ENCODE measurements at places on chromosomes 16 and 17.

- no peak for DNase-seq
Observed at GRCh38 chr16:27320261-27321012, 6.7 kb downstream of the IL4R start.

GRCh38 chr17:61658183-61658582, 67.2 kb upstream of the NACA2 start:
- no peak for DNase-seq

GRCh38 chr16:24838554-24839266, 7.1 kb upstream of the SLC5A11 start:
- no peak for DNase-seq

GRCh38 chr16:81432937-81433557, 11.6 kb upstream of the CMIP start:
- no peak for DNase-seq

DNA sequence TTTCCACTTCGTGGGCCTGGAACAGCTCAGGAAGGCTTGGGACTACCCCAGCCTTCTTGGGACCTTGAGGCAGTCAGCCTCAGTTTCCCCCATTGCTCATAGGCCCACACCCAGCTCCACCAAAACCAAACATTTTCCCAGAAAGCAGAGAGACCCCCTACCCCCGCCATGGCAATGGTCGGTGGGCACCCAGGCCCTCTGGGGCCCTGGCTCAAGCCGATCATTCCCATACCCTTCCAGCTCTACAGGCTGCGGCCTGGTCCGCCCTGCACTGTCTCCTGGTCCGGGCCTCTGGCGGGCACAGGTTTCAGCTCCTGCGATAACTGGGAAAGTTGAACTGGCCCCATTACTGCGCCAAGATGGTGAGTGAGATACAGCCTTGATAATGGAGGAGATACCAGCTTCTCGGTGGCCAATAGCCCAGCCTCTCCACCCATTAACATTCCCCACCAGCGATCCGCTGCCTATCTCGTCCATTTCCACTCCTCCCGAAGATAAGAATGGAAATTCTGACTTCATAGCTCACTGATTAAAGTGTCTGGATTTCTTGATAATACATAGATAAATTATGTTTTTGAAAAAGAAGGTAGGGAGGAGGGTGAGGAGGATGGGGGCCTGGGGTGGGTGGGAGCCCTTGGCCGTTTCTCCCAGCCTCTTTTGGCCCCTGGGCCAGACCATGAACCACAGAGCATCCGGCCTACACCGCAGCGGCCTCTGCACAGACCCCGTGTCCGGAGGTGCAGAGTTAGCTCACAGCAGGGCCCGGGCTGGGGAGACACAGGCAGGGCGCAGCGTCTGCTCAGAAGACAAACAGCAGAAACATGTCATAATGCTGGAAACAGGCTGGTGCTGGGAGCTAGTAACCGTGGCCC, 11.6 kb downstream of the ZFPM1 start:
- DNase-seq, result no peak

DNA sequence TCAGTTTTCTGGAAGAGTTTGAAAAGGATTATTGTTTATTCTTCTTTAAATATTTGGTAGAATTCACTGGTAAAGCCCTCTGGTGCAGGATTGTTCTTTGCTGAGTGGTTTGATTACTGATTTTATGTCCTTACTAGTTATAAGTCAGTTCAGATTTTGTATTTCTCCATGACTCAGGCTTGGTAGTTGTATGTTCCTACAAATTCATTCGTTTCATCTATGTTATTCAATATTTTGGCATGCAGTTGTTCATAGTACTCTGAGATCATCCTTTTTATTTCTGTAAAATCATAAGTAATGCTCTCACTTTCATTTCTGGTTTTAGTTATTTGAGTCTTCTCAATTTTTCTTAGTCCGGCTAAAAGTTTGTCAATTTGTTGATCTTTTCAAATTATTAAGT, 58.1 kb upstream of the CRYM start:
- DNase-seq, result no peak

GRCh38 chr17:51486091-51486490, 225.7 kb downstream of the UTP18 start:
- no peak for DNase-seq

- no peak for DNase-seq
Observed at GRCh38 chr17:5668557-5669138, 84.3 kb upstream of the NLRP1 start.

DNA sequence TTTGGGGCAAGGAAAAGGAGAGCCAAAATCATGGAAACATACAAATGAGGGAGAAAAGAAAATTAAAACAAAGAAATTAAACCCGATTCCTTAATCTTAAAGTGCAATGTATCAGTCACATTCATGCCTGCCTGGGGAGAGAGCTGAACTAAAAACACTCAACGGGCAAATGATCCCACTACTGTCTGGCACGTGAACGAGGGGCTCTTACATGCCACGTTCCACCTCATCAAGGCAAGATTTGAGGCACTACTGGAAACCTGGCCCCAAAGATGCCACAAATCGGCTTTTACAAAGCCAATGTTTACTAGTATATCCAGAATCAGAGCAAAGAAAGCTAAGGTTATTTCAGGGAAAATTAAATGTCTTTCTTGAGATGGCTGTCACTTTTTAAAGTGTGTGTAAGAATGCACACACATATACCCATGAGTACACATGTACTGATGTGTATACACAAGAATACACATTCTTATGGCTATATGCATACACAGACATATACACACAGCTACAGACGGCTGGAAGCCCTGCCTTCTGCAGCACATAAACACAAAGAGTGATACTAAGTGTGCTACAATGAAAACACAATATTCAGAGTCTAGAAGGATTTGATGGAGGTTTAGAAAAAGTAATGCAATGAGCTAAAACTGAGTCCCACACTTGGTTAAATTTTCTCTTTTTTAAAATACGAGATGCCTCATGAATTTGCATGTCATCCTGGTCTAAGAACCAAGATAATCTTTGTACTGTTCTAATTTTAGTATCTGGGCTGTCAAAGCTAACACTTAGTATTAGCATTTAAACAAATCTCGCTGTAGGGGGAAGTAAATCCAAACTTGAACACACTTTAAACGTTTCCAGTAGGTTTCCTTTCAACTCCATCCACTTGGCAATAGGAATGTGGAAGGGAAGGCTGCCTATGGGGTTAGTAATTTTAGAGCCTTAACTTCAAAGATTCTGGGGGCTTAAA, 85.8 kb downstream of the CYTH1 start:
- DNase-seq, result no peak

DNA sequence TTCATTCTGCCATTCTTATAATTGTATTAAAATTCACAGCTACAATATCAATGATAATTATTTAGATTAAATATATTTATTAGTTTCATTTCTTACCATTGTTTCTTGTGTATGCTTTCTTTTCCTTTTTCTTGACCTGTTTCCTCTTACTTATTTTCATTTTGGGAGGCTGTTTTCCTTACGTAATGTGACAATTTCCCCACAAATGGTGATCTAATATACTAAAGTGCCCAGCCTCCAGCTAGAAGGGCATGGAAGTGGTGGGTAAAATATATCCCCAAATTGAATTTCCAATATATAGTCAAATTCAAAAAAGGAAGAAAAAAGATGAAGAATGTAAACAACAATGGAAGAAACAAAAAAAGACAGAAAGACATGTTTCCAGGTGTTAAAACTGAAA, 1.5 kb upstream of the ABCA6 start:
- DNase-seq, result no peak

GRCh38 chr16:11312718-11313492, 31.8 kb upstream of the PRM1 start:
- peak; percentile 51 for DNase-seq

DNA sequence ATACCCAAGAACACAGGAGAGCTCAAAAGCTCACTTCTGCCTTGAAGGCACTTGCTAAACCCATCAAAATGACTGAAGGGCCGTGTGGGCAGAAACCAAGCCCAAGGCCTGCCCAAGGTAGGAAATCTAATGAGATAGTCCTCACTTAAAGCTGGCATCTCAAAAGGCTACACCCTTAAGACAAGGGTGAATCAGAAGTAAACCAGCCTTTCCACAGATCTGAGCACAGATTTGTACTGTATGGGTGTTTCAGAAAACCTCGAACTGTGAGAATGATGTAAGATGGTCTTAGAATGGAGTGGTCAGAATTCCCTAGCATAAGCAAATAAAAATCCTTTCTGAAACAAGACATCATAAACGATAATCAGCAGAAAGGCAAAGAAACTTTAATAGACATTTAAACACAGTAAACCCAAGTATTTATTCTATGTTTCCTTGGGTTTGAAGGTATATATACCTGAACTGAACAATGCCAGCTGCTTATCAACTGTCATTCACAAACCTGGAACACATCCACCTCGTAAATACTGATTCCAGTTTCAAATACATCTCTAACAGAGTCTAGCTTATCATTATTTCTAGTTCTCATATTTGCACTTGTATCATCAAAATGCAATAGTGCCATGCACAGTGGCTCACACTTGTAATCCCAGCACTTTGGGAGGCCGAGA, 37.8 kb downstream of the GLG1 start:
- no peak for DNase-seq

DNA sequence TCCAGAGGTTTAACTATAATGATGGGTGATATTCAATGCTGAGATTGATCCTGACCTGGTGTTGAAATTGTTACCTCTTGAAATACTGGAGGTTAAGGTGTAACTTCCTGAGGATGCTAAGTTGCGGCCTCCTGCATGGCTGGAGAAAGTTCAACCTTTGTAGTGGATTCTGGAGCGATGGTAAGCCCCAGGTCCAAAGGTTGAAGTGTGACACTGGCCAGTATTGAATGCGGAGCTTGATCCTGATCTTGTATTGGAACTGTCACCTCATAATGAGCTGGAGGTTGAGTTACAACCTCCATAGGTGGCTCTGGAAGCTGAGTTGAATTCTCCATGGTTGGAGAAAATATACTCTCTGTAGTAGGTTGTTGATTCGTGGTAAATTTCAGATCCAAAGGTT, 17.0 kb downstream of the RDM1 start:
- no peak for DNase-seq

DNA sequence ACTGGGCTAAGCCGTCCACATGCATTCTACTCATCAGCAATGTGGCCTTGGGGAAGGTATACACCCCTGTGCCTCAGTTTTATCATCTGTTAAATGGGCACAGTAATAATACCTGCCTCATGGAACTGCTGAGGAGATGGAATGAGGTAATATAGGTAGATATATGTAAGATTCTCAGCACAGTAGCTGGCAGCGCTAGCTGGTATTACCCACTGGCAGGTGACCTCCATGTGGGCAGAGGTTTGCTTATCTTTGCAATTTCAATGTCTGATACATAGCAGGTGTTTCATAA, 1.2 kb upstream of the SGCA start:
- no peak for DNase-seq

- DNase-seq, result no peak
Observed at GRCh38 chr17:72479113-72479512, 358.3 kb downstream of the SOX9 start.

GRCh38 chr17:34862384-34862783, 98.9 kb downstream of the CCT6B start:
- no peak for DNase-seq

GRCh38 chr16:7714775-7715174, 382.1 kb downstream of the RBFOX1 start:
- DNase-seq, result no peak

GRCh38 chr17:49217651-49218413, 7.3 kb downstream of the ABI3 start:
- DNase-seq, result peak; percentile 84

- no peak for DNase-seq
Observed at GRCh38 chr16:70678121-70678897, 7.5 kb downstream of the MTSS2 start.

- DNase-seq, result no peak
Observed at GRCh38 chr17:51088287-51088686, 32.4 kb downstream of the SPAG9 start.

DNA sequence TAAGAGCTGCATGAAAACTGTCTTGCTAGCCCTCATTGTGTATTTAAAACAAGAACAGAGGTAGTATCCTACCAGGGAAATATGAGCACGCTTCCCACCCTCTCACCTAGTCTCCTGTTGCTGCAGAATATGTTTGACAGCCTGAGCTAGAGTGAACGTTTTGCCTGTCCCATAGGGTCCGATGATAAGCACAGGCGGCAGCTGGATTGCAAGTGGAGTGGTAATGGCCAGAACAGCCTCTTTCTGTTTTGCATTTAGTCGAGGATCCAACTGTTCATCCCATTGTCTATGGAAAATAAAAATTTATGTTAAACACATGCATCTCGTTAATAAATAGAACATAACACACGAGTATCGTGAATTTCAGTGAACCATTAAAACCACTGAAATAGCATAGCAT, 84.2 kb downstream of the HELZ start:
- DNase-seq, result no peak

DNA sequence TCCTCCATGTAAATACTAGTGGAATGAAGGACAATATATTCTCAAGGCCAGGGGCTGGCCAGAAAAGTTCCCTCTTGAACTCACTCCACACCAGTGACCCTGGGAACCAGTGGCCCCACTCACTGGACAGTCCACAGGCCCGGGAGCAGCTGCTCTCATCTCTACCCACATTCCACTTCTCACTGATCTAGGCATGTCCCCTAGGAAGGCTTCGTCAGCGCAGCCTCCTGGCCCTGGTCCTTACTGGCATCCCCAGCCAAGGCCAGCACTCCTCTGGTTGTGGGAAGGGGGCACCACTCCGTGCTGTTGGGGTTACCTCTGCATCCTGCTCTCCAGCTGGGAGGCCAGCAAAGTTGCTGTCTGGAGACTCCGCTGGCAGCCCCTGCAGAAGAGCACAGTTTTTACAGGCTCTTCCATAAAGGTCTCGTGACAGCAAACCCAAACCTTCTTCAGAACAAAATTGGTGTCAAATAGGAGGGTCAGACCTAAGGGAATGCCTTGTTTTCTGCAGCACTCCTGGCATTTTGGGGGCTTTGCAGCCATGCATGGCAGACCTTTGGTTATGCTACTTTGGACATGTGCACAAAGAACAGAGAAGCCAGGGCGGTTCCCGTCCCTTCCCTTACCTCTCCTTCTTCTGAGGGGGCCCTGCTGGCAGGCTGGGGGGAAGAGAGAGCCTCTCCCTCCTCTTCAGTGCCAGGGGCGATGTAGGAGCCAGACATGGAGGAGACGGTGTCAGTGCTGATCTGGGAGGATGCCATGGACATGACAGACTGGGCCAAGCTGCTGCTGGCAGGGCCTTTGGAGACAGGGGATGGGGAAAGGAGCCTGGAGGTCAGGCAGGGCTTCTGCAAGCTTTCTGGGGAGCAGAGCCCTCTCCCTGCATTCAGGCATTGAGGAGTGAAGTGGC, 14.1 kb upstream of the FOXJ1 start:
- no peak for DNase-seq

- no peak for DNase-seq
Observed at GRCh38 chr16:14321542-14321941, 250.4 kb downstream of the MRTFB start.

- no peak for DNase-seq
Observed at GRCh38 chr17:20281860-20282259, 185.5 kb downstream of the LGALS9B start.

DNA sequence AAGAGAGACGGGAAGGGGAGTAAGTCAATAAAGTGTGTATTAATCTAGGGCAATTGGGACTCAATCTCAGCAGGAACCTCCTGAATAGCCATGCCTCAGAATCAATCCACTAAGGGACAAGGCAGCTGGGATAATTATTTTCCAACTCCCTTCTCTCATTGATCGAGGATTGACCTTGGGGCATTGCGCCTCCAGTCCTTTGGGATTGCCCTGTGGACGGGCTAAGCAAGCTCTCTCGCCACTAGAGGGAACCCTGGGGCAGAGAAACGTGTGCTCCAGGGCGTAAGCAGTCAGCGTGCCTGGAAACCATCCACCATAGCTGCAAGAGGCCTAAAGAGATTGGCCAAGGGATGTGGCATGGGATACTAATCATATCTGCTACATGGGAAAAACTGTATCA, 53.9 kb upstream of the ERCC4 start:
- peak; percentile 26 for DNase-seq

GRCh38 chr17:48915459-48916282, 7.5 kb downstream of the UBE2Z start:
- DNase-seq, result peak; percentile 57

- no peak for DNase-seq
Observed at GRCh38 chr16:23753908-23754593, 775 bp upstream of the CHP2 start.
